Aorta (tissue), 5 donors: ENCODE measurements at places on chromosomes 1 and 21. TPM values are rescaled to one million over a fixed set of nuclear protein-coding genes. Genes with fewer than 3 reads are reported as not detected.
A peak's percentile ranks its signal among the peaks of the same experiment; 100 is the strongest.

GRCh38 chr1:147109762-147110161 is 62.5 kb downstream of the PRKAB2 start:
- no peak for DNase-seq

GRCh38 chr21:31041295-31042079 is 3.2 kb upstream of the KRTAP19-8 start:
- no peak for DNase-seq

DNA sequence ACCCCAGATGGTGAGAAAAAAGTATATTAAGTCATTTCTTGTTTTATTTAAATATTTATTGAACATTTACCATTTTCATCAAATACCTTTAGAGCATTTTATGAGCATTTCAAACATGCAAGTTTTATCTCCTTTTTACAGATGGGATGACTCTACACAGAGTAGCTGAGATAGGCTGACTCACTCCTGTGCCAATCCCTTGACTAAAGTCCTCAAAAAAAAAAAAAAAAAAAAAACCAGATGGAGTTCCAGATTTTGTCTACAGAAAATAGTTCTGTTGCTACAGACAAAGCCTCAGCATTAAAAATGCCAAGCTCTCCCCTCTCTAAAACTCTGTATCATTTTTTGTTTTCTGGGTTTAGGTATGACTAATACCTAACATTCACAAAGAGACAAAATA is 303.0 kb upstream of the PLD5 start:
- no peak for DNase-seq

- DNase-seq, result no peak
These were observed 61.6 kb upstream of the PRDX6 start for GRCh38 chr1:173415490-173415889.

GRCh38 chr1:175864183-175864582 is 120.8 kb upstream of the TNR start:
- no peak for DNase-seq

GRCh38 chr1:226002667-226003501 is 3.7 kb upstream of the SDE2 start:
- DNase-seq, result peak; percentile 79

The SERPINC1 gene
- total RNA-seq, result not detected

The TNFRSF1B gene
- total RNA-seq, result 98.5 TPM

The ETV3L gene
- not detected for total RNA-seq

The SUSD4 gene
- total RNA-seq, result 0.81 TPM

The CA6 gene
- not detected for total RNA-seq

The MAN1C1 gene
- 32.2 TPM for total RNA-seq
